ENCODE measurements at places on chromosomes 16 and 17.

DNA sequence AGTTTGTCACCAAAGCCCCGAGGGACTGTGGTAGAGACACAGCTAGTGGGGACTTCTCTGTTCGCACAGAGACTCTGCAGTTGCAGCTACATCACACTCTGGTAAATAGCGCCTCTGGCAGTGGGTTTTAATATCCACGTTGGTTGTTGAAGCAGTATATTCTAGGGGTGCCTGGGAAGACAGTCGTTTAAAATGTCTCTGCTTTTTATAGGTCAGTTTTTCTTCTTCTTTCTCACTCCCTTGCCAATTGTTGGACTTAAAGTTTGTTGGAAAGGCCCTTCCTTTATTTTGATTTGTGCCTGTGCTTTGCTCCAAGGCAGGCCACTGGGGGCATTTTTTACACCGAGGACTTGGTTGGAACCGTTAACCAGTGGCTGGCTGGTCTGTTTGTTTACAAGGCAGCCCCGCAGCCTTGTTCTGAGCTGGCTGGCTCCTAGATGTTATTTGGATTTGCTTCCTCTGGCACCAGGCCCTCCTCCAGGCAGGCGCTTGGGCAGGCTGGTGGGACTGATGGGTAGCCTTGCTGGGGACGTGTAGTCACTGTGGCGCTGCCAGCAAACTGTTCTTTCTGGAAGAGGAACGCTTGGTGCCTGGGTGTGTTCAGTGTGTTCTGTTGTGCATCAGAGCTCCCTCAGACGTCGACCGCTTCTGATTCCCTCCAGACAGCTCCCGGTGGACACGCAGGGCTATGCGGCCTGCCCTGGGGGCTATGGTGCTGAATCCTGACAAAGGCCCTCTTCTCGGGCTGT, 218.2 kb upstream of the CHMP6 start:
- DNase-seq = no peak

GRCh38 chr17:290121-290521, 62.5 kb downstream of the RPH3AL start:
- no peak for DNase-seq

DNA sequence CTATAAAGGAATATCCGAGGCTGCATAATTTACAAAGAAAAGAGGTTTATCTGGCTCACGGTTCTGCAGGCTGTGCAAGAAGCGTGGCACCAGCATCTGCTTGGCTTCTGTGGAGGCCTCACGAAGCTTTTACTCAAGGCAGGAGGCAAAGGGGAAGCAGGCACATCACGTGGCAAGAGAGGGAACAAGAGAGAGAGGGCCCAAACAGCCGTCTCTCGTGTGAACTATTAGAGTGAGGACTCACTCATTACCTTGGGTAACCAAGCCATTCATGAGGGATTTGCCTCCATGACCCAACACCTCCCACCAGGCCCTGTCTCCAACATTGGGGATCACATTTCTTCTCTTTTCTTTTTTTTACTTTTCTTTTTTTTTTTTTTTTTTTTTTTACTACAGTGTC, 7.5 kb upstream of the ALKBH5 start:
- DNase-seq = no peak

DNA sequence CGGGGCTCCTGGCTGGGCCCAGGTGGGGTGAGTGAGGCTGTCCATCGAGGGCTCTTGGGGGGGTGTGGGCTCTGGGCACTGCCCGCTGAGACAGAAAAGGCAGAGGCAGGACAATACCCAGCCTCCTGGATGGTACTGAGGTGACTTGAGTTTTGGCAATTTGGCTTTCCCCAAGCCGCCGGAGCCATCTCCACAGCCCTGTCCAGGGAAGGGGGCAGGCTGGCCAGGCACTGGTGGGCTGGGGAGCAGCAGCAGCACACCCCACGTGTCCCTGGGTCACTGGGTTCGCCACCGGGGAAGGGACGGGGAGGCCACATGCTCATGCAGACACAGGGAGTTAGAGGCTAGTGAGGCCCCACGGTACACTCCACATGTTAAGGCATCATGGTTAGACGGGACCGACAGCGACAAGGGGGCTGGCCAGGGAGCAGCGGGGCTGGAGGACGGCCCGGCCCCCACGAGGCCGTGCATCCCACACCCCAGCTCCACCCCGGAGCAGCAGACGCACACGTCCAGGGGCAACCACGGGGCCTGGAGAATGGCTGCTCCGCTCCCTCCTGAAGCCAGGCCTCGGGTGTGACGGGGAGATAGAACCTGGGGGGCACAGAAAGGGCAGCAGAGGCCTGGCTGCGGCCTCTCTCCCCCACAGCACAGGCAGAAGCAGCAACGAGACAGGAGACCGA, 3.0 kb downstream of the ARHGDIA start:
- no peak for DNase-seq

DNA sequence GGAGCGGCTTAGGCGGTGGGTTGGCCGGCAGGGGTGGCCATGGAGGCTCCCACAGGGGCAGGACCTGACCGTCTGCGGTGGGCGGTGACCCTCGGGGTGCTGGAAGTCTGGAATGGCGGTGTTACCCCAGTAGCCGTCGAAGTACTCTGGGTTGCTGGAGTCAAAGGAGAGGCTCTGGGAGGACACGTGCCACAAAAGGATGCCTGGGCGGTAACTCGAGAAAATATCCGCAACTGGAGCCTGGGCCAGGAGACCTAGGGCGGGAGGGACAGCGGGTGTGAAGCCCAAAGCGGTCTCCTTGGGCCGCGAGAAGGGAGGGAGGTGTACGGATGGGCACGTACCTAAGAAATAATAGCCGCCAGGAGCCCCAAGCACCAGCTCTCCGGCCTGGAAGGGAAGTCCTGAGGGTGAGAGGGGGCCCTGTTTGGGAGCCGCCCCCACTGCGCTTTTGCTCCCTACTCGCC, 4.6 kb downstream of the ITGA2B start:
- DNase-seq = no peak

- no peak for DNase-seq
Measured at GRCh38 chr16:77946823-77947222, 75.5 kb upstream of the CLEC3A start.

DNA sequence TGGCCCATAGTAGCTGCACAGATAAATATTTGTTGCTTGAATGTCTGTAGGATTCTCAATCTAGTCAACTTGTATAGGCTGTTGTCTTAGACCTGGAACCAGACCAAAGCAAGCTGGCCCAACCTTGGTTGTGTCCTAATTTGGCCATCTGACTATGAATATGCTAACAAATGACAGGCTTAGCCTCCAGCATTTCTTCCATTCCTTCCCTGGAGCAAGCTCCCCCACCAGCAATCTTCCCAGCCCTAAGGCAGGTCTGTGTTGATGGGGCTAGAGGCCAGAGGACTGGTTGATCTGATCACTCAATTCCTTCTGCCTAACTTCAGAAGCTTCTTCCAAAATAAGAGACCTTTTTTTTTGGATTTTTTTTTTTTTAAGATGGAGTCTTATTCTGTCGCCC, 9.4 kb upstream of the PHOSPHO1 start:
- DNase-seq = no peak

DNA sequence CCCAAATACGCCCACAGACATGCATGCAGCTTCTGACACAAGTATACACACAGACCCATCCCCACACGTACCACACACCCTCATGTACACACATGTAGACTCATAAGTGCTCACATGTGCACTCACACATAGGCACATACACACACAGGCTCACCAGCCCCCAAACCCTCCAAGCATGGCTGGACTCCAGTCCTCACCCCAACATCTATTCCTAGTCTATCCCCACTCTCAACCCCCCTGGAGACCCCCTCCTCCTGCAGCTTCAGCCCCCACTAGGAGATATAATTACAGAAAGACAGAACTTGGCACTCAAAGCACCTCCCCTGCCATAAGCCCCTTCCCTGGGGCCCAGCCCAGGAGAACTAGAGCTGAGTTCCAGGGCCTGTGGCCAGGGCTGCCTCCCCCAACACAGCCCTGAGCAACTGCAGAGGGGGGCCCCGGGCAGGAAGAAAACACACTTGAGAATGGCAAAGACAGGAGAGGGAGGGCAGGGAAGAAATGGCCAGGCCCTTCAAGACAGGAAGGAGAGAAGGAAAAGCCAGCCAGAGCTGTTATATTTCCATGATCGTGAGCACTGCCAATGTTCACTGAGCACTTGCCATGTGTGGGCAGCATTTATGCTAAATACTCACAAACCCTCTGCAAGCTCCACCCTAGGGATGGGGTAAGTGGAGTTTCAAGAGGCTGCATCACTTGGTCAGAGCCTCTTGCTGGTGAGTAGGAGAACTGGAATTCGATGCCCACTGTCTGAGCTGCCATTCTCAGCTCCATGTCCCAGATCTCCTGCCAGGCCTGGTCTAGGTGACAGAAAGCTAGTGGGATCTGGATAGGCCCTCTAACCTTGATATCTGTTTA, 224.5 kb downstream of the ZNF423 start:
- no peak for DNase-seq

DNA sequence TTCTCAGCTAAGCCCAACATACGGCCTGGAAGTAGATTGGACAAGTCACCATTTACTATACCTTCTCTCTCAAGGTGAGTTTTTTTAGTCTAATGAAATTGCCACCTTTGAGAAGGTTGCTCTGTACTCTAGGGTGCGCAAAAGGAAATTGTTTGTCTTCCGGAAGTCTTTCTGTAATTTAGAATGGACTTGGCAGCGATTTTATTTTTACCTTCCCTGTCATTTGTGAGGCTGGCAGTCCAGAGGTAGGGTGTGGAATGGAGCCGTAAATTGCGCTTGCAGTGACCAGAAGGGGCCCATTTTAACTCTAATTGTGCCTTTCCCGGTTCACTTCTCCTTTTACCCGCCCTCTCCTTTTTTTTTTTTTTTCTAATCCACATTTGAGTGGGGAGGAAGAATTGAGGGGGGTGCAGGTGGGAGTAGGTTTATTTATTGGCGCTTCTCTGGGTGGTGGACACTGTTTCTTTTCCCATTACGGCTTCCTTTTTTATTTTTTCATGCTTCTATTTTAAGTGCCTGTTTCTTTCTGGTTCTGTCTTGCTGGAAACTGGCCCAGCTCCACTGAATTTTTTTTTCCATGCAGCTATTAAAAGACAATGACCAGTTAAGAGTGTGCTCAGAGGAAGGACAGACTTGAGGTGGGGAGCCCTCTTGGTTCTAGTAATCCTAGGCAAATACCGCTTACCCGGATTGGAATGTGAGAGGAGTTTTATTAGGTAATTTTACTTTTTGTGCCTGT, 89.7 kb upstream of the CLEC18A start:
- DNase-seq = no peak

DNA sequence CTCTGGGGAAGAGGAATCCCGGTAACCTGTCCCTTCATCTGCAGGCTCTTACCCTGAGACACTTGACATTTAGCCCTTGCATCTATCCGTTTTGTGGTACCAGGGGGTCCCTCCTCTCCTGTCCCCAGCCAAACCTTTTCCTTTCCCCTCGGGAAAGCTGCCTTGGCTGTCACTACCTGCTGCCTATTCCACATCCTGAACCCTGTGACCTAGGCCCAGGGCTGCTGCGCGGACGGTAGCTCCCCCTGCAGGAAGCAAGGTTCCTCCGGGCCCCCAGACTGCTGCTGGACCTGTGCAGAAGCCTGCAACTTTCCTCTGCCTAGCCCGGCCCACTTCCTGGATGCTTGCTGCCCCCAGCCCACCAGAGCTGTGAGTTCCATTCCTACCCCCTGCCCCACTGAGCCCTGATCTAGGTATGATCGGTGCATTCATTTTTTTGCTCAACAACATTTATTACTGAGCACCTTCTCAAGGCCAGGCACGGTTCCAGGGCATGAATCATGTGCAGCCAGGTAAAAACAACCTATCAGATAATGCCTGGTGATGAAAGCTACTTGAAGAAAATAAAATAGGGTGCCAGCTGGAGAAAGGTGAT, 10.5 kb upstream of the ALDOA start:
- DNase-seq = no peak

DNA sequence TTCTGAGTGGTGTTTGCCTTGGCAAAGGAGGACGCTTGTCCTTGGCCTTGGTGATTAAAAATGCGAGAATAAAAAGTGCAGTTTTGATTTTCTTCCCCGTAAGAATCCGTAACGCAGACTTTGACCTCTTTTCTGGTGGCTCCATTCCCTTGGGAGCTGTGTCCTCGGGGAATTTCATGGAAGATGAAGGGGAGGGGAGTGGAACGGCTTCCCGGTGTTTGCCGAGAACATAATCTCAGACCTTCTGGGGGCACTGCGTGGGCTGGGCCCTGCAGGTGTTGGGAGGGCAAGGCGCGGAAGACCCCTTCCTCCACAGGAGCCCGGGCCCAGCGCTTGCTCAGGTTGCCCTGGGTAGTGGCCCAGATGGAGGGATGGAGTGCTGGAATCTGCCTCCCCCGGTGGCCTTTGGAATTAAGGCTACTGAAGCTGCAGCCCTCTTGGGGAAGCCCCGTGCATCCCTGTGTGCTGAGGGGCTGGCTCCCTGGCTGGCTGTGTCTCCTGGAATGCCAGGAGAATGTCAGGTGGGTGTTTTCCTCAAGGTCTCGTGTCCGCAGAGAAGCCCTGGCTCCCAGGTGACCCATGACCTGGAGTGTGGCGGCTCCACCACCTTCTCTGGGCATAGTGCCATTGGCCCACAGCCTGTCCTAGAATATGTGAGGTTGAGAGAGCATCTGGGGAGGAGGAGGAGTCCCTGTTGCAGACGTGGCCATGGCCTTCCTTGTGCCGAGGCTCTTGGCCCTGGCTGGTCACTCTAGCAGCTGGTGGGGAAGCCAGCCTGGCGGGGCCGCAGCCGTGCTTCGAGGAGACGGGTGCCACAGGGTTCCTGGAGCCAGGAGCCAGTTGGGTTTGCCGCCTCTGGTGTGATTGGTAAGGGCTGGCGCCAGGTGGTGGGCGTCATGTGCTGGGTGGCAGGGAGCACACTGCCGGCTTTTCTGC, 3.1 kb downstream of the BAIAP2 start:
- no peak for DNase-seq

DNA sequence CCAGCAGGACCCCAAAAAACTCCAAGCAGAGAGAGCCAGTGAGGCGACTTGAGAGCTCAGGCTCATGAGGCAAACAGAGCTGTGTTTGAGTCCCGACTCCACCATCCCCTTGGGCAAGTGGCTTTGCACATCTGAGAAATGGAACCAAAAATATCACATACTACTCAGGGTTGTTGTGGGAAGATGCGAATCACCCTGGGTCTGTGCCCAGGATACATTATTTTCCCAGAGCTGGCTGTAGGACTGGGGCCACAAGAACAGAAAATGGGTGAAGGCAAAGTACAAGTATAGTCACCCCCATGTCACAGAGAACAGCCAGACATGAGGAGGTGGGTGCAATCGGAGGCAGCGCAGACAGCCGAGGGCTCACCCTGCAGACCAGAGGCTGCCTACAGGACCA, 127.3 kb downstream of the GAS7 start:
- no peak for DNase-seq

DNA sequence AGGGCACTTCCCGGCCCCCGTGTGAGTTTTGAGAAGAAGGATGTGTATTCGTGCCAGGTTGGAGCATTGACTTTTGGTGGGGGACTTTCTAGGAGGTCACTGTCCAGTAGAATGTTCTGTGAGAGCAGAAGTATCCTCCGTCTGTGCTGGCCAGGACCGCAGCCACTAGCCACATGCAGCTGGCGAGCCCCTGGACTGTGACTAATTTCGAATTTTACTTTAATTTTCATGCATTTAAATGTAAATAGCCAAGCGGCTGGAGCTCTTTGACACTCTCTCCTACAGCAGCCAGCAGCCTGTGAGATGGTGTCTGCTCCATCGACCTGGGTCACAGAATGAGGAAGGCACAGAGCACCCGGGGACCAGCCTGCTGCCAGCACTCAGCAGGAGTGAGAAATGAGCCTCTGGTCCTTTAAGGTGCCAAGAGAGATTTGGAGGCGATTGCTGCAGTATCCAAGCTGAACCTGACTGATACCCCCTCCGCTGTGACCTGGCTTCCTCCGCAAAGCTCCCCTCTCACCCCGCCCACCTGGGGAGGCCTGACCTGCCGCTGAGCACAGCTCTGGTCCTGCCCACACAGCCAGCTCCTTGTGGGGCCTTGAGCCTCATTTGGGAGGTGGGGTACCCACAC, 7.8 kb downstream of the ATP2A3 start:
- no peak for DNase-seq

All from effector memory CD4-positive, alpha-beta T cell (primary cell).